ENCODE measurements at places on chromosomes 1 and 21.
A peak's percentile ranks its signal among the peaks of the same experiment; 100 is the strongest.

- DNase-seq = no peak
Measured at GRCh38 chr1:93114391-93114790, 35.3 kb downstream of the MTF2 start.

- no peak for DNase-seq
Measured at GRCh38 chr1:245798349-245798711, 643.5 kb downstream of the KIF26B start.

DNA sequence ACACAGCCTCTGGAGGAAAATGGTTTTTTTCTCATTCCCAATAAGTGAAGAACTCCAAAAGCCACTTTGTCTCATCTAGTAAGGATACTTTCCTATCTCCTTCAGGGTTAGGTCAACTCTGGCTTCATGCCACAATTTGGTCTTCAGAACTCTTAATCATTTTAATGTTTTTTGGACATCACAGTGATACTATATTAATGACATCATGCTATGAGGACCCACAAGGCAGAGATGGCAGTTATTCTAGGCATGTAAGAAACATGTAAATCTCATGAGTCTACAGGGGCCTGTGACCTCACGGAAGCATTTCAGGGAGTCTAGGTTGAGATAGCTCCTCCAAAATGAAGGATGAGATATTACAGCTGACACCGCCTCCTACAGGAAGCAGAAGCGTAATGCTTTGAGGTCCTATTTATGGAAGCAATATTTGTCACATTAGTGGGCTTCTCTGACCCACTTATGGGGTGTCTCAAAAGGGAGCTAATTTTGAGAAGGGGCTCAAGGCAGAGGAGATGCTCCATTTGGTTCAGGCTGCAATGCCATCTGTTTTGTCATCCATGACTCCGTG, 5.0 kb upstream of the GPR137B start:
- peak; percentile 15 for DNase-seq

DNA sequence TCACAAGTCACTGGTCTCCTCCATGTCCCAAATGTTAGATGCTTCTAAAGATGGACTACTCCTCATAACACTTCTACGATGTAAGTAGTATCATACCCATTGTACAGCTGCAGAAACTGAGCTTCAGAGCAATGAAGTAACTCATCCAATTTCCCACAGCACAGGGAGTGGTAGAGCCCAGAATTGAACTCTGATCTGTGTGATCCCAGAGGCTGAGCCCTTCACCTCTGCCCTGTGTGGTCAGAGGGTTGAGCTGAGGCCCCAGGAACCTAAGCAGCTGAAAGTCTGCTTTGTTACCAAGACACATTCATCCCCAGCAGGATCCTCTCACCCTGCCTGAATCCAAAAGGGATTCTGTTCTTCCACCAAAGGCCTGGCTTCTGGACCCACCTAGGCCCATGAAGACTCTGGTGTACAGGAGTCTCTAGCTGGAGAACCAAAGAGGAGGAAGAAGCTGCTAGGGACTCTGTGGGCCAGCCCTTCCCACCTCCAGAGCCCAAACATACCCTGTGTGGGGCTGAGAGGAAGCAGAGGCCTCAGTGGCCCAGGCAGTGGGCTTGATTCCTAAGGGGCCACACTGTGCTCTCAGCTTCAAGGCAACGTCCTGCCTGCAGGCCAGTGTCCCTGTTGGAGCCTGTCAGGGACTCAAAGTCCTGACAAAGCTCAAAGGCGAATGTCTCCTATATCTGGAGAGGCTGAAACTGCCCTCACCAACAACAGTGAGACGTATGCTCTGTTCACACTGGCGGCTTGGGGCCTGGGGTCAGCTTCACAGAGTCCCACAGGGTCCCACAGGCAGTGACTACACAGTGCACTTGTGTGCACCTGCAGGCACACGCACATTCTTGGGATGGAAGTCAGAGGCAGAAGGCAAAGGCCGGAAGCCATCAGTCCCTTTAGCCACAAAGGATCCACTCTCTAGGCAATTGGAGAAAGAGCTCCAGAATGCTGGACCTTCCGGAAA, 40.4 kb upstream of the SLC30A1 start:
- no peak for DNase-seq

DNA sequence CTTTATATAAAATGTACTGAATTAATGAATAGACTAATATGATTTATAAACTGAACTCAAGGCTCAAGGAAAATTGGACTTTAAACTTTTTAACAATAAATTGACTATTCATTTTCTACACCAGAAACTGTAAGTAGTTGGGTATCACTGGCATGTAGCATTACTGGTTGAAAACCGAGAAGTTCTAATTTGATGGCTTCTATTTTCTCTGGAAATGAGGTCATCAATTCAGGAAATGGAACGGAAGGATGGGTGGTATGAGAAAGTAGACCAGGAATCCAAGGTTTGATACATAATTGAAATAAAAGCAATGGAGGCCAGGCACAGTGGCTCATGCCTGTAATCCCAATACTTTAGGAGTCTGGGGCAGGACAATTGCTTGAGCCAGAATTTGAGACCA, 50.4 kb downstream of the RERE start:
- no peak for DNase-seq

GRCh38 chr1:238252033-238252802, 361.5 kb upstream of the ZP4 start:
- peak; percentile 79 for DNase-seq

GRCh38 chr1:213720032-213720431, 267.7 kb upstream of the PROX1 start:
- no peak for DNase-seq

GRCh38 chr1:156493154-156493631, 7.4 kb downstream of the MEF2D start:
- DNase-seq = no peak

- peak; percentile 84 for DNase-seq
Measured at GRCh38 chr1:94418664-94419655, 771 bp downstream of the ABCD3 start.

GRCh38 chr1:87765681-87766070, 437.0 kb downstream of the LMO4 start:
- no peak for DNase-seq

DNA sequence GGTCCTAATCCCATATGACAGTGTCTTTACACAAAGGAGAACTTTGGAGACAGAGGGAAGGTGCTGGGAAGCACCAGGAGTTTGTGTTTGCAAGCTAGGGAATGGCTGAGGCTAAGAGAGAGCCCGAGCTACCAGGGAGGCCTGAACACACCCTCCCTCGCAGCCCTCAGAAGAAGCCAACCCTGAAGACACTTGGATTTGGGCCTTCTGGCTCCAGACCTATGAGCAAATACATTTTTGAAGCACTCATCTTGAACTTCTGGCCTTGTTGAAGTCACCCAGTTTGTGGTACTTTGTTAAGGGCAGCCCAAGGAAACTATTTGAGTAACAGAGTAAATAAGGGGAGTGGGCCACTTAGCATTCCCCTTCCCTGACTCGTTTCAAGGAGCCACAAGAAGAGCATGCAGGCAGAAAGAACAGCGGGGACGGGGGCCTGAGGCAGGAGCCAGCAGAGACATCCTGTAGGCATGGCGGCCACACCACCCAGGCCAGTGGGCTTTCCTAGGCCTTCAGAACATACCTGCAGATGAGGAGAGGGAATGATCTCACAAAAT, 13.2 kb upstream of the QSOX1 start:
- no peak for DNase-seq

- DNase-seq = no peak
Measured at GRCh38 chr1:19366599-19367536, 54.7 kb downstream of the SLC66A1 start.

GRCh38 chr1:114152508-114153260, 985 bp downstream of the SYT6 start:
- peak; percentile 72 for DNase-seq

DNA sequence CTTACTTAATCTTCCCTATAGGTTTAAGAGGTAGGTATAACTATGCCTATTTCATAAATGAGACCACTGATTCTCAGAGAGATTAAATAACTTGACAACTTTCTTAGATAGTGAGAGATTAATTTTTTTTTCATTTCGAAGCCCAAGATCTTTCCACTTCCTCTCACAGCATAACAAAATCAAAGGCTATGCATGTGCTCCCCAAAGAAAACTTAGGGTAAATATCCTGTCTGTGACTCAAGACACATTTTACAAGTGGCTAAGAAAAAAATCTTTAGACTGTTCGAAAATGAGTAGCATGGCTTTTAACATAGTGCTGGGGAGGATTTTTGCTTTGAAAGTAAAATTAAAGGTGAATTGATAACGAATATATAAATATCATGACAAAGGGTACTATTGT, 8.2 kb upstream of the C1orf141 start:
- no peak for DNase-seq

DNA sequence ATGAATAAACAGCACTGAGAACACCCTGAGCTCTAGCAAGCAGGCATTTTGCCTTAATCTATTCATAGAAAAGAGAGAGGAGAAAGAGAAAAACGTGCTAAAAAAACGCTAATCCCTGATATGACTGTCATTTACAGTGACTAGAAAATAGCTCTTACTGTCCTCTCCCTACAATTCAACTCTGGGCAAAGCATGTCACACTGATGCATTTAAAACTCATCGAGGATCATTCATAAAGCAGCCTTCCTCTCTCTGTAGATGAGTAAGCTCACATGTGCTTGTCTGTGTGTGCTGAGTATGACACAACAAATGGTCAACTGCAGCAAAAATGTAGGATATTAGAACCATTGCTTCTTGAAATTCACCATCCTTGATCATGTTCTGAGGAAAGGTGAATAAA, 109.0 kb downstream of the SGIP1 start:
- DNase-seq = no peak

GRCh38 chr1:212242288-212242984, 42.8 kb upstream of the PPP2R5A start:
- DNase-seq = no peak

DNA sequence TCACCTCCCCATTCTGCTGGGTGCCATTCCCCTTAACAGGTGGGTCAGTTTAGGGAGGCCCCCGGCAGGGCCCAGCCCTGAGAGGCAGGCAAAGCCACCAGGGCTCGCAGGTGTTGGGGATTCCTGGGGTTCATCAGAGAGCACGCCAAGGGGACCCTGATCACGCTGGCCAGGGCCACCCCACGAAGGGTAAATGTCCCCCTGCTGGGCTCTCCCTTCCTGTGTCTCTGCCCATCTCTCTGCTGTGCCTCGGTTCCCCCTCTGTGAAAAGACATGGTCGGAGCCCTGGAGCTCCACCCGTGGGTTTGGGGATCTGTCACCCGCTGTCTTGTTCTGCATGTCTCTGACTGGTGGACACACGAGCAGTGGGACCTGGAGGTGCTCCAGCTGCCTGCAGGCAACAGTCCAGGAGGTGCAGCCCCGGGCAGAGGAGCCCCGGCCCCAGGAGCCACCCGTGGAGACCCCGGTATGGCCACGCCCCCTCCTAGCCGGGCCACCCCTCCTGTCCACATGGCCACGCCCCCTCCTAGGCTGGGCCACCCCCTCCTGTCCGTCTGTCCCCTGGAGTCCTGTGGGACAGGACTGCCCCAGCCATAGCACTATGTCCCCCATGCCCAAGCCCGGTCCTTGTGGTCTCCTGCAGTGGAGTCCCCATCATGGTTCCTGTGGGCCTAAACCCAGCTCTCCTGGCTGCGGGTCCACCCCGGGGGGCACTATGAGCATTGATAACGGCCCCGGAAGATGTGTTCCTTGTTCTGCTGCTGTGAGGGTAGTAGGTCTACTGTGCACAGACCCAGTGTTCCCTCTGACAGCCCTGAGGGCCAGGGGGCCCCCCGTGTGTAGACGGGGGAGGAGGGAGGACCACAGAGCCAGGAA, 6.5 kb downstream of the AIRE start:
- DNase-seq = peak; percentile 18

DNA sequence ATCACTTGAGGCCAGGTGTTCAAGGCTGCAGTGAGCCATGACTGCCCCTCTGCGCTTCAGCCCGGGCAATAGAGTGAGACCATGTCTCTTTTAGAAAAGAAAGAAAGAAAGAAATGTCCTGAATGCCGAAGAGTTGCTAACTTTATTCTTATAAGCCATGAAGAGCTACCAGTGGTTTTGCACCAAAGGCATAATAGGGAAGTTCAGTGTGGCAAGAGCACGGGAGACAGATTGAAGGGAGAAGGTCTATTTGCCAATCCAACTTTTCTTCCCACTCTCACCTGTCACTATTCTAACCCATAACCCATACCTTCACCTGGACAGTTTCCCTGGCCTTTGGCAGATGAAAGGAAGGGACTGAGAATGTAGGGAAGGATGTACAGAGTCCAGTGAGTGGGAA, 4.4 kb upstream of the PEA15 start:
- DNase-seq = no peak

GRCh38 chr1:29236712-29237128, 398 bp downstream of the PTPRU start:
- DNase-seq = no peak

DNA sequence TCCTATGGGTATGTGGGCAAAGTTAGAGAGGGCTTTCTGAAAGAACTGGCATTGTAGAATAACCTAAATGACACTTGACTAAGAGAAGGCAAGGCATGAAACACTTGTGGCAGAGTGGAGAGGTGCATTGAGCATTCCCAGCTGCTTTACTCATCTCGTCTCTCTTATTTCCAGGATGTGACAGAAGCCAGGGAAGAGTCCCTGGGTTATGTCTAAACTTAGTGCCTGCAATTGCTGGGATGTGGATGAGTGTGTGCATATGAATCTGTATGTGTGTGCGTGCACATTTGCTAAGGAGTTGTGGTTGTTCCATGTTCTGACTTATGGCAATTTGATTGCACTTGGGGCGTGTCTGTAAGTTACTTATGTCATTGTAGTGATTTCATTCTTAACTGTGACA, 1326.5 kb upstream of the B3GALT2 start:
- DNase-seq = peak; percentile 41

DNA sequence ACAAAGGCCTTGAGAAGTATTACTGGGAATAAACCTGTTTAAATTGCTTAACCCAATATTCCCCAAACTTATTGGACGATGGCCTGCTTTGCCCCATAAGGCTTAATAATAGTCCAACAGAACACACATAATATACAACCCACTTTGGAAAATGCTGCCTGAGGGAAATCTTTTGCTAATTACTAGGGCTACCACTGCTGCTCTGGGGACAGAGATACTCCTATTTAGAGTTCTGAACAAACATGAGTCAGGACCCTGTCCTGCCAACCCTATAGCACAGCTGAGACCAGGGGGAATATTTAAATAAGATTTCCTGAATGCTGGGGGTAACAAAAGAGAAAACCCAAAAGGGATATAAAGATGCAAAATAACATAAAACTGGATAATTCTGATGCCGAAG, 139.1 kb downstream of the BRINP2 start:
- no peak for DNase-seq

DNA sequence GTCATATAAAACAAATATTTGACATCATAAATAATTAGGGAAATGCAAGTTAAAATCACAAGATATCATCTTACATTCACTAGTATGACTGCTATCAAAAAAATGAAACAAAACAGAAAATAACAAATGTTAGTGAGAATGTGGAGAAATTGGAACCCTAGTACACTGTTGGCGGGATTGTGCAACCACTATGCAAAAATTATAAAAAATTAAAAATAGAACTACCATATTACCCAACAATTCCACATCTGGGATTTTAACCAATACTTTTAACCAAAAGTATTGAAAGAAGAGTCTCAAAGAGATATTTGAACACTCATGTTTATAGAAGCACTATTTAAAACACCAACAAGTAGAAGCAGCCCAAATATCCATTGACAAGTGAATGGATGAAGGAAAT, 797.2 kb upstream of the ADAMTS5 start:
- DNase-seq = no peak

GRCh38 chr1:117114877-117115276, 6.7 kb downstream of the TRIM45 start:
- peak; percentile 29 for DNase-seq

- peak; percentile 84 for DNase-seq
Measured at GRCh38 chr21:38505654-38506523, 7.6 kb upstream of the ERG start.

GRCh38 chr1:230113593-230114236, 46.7 kb downstream of the GALNT2 start:
- peak; percentile 41 for DNase-seq

- DNase-seq = no peak
Measured at GRCh38 chr21:37294679-37295078, 27.5 kb upstream of the VPS26C start.
